Lung microvascular endothelial cell (primary cell): ENCODE measurements at places on chromosomes 12 and 14.

GRCh38 chr12:107607464-107608392, 77.9 kb upstream of the PWP1 start:
- peak; percentile 88 for DNase-seq

DNA sequence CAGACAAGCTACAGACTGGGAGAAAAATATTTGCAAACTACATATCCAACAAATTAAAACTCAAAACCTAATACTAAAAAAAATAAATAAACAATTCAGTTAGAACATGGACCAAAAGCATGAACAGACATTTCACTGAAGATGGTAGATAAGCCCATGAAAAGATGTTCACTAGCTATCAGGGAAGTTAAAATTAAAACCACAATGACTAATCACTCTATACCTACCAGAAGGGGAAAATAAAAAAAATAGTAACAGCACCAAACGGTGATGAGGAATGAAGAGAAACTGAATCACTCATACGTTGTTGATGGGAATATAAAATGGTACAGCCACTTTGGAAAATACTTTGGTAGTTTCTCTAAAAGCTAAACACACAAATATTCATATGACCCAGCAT, 31.1 kb upstream of the DHRS7 start:
- DNase-seq: no peak

DNA sequence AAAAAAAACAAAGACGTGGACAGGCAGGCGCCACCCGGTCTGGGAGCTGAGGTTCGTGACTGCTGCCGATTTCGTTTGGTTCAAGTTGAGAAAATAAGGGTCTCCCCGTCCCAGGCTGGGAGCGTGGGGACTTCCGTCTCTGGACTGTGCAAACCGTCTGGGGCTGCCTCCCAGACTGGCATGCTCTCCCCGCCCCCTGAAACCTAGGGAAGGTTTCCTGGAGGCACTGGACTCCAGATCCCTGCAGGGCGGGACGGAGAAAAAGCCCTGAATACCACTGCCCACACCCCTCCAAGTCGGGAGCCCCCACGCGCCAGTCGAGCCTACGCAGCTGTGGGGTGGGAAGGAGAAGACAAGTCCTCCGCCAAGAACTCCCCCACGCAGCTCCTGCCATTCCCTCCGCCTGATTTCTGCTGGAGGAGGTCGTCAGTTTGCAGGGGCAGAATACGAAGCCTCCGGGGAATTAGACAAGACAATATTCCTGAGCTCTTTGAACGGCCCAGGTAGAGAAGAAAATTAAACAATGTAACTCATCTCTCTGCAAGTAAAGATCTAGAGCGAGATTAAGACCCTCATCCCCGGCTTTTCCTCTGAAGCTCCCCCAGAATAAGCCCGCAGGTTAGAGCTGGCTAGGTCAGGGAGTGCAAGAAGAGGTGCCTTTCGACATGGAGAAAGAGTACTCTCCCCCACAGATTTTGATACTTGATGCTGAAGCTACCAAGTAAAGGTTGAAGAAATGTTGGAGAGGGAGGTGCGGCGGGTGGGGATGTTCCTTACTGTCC, 10.4 kb upstream of the HOXC13 start:
- no peak for DNase-seq

GRCh38 chr12:109491671-109492070, 14.2 kb downstream of the UBE3B start:
- no peak for DNase-seq

- no peak for DNase-seq
These were observed 613.7 kb downstream of the DIO2 start for GRCh38 chr14:79597566-79597965.

- no peak for DNase-seq
These were observed 6.9 kb downstream of the SHMT2 start for GRCh38 chr12:57236201-57236924.
